ENCODE measurements at places on chromosomes 7 and 10.

- no peak for DNase-seq
These were observed 291.0 kb upstream of the C7orf33 start for GRCh38 chr7:148299350-148300276.

DNA sequence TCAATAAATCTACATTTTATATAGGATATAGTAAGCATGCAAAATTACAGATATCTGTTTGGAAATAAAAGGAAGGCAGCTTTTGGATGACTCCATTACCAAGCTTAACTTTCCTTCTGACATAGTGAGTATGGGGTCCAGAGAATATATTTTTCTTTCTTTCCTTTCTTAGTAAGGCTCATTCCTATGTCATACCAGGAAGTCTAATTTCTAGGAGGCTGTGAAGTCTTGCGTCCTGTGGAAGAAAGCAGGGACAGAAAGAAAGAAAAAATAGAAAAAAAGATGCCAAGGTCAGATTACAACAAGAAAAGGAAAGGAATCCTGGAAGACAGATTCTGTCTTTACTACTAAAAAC is 36.3 kb downstream of the AKR1C8 start:
- DNase-seq, result no peak

DNA sequence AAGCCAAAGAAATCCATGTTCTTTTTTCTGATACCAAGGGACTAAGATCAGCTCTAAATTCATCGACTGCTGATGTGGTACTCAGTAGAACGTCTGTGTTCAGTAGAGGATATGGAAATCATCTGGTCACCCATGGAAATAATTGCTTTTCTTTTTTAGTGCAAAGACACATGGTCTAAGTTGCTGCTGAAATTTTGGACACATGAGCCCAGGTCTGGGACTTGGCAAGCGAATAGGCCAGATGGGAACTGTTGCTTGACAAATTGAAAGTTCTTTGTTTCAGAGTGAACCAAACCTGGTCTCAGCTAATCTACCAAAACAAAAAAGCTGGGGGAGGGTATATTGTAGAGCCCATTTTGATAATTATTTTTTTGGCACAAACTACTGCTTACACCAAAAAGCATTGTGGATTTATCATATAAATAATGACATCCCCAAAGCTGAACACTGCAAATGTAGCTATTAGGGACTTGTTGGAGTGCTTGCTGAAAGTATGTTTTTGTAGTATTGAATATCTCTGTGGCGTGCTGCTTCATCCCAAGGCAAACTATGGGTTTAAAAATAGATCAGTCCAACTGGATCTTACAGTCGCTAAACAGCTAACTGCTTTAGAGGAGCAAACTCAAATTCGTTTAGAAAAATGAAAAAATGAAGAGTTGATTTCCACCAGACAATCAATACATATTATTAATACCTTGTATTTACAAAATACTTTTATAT is 144.7 kb downstream of the TRIL start:
- DNase-seq, result no peak

DNA sequence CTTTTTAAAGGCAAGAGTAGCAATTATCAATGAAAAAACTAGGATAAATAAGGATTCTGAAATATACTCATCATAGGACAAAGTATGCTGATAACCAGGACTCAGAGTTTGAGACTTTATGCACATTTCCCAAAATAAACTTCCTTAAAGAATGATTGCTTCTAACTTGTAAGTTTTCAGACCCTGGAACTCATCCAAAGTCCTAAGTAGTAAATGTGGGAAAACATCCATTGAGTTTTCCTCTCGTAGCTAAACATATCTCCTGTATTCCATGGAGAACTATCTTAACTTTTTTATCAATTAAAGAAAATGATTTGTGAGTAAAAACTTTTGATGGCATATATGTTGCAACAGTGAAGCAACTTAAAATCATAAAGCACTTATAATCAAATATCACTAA is 285.2 kb upstream of the KLF6 start:
- DNase-seq, result no peak

- DNase-seq, result no peak
These were observed 5.4 kb upstream of the NRF1 start for GRCh38 chr7:129605960-129606614.

- DNase-seq, result no peak
These were observed 11.9 kb downstream of the PDGFA start for GRCh38 chr7:507623-508300.

DNA sequence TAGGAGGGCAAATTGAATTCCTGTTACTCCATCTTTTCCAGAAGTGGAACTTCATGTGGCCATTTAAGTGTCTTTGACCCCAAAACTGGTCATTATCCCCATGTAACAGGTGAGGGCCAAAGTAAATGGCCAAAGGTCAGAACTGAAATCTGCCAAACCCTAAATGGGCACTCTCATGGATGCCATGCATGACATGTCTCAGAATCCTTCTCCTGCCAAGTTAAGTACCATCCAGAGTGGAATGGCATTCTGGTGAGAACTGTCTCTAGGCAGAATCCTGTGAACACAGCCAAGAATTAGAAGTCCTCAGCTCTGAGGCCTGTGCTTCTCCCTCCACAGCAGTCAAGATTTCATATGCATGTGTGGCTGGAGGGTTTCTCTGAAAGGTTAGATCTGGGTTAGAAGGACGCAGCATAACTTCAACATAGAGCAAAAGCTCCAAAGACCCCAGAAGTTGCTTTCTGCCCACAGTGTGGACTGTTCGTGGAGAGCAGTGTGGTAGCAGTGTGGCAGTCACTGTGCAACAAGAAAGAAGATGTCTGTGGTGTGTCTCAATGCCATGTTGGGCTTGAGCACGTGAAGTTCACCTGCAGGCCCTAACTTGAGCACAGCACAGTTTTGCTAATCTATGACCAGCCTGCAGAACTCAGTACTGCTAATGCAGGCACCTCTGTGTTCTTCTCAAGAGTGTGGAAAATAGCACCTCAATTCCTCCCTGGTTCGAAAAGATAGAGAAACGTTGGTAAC is 121.3 kb downstream of the ADCY1 start:
- no peak for DNase-seq

DNA sequence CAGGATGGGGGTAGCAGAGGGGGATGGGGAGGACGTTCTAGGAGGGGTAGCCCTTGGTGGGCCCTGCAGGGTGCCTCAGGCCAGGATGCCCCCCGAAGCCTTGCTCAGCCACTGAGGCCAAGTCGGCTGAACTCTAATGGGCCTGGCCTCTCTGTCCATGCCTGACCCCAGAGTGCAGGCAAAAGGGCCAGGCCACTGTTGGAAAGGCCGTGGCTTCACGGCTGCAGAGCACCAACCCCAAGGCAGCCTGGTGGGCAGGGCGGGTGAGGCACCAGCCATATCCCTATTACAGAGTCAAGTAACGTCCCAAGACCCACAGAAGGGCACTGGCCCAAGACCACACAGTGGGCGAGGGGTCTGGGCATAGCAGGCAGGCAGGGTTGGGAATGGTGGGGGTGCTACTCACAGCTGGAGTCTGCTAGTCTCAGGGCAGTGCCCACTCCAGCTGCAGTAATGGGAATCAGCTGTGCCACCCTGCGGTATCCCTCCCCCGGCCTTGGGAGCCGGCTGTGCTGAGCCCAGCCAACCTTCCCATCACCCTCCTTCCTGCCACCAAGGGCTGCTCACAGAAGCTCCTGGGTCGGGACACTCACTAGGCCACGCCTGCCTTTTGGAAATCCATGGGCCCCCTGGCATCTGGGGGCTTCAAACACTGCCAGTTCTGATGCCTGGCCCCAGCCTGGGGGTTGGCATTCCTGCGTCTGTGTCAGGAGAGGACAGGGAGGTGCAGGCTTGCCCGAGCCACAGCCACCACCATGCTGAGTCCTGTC is 4.0 kb upstream of the LFNG start:
- DNase-seq, result no peak

DNA sequence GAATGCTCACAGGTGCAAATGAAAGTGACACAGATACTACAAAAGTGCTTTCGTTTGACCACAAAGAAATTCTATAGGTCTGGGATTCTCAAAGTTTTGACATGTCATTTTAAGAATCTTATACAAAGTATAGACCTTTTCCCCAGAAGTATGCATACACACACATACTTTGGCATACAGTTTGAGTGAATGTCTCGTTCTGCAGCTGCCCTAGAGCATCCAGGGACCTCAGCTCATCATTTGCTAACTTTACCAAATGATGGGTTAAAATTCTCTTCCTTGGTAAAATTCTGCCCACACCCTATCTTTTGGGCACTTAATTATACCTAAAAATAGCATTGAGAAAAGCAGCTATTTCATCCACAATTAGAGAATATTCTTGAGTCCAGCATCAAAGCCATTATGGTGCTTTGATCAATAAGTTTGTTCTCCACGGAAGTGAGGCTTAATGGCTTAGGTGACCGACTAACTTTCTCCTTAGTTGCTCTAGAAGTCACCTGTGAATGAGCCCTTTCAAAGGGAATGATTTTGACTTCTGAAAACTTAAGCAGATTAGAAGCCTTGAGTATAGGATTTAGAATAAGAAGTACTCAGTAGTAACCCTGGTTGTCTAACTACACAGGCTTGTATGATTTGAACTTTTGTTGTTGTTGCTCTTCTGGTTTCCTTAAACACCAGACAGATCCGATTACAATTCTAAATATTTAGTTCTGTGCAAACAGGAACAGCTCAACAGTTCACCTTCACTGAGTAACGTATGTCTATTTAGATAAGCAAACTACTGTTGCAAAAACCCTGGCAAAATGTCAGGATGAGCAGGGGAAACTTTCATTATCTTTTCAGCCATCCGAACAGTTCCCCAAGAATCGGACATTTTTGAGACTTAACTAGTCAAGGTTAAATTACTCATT is 70.6 kb downstream of the CNNM2 start:
- no peak for DNase-seq

- no peak for DNase-seq
These were observed 525.6 kb downstream of the PTPRN2 start for GRCh38 chr7:158061884-158062656.

DNA sequence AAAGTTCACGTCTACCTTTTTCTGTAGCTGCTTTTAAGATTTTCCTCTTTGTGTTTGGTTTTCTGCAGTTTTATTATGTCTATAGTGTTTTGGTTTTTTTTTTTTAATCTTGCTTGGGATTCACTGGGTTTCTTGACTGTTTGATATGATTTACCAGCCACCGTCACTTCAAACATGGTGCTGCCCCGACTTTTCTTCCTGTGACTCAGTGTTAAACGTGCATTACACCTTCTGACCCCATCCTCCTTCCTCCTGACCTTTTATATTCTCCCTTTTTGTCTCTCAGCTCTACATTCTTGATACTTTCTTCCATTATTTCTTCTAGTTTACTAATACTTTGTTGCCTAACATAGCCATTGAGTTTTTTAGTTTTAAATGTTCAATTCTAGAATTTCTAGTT is 61.5 kb downstream of the GNA12 start:
- no peak for DNase-seq

GRCh38 chr10:99654390-99655175 is 4.7 kb upstream of the ENTPD7 start:
- no peak for DNase-seq

DNA sequence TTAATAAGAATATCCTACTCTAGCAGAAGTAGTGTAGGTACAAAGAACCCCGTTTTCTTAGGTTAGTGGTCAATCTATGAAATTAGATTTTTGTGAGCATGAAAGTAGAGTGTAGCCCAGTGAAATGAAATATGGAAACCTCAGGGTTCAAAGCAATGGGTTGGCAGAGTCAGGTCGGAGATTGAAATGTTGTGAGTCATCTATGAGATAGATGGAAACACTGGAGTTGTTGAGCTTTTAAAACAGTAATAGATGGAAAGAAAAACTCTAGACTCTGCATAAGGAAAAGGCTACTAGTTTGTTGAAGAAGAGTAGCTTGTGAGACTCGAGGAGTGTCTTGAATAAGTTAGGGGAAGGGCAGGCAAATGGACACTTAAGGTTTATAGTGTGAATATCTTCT is 251.9 kb downstream of the EXOC4 start:
- DNase-seq, result no peak

DNA sequence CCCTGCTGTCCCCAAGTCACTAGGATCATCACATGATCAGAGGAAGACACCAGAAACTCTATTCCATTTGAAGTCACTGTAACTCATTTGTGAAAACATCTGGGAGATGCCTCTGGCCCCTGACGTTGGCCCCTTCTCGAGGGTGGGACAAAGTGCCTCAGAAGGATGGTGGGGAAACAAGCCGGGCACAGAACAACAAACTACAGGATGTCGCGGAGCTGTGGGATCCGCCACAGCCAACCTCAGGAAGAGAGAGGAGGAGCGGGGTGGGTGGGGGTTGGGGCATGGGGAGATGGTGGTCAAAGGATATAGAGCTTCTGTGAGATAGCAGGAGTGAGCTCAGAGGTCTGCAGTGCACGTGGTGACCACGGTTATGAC is 265.6 kb upstream of the TCERG1L start:
- DNase-seq, result no peak

- peak; percentile 54 for DNase-seq
These were observed 293.3 kb upstream of the KLF14 start for GRCh38 chr7:131027287-131027773.

- DNase-seq, result no peak
These were observed 62.3 kb downstream of the TMEM26 start for GRCh38 chr10:61390851-61391250.

- DNase-seq, result no peak
These were observed 429.4 kb upstream of the AKR1E2 start for GRCh38 chr10:4396401-4397283.

DNA sequence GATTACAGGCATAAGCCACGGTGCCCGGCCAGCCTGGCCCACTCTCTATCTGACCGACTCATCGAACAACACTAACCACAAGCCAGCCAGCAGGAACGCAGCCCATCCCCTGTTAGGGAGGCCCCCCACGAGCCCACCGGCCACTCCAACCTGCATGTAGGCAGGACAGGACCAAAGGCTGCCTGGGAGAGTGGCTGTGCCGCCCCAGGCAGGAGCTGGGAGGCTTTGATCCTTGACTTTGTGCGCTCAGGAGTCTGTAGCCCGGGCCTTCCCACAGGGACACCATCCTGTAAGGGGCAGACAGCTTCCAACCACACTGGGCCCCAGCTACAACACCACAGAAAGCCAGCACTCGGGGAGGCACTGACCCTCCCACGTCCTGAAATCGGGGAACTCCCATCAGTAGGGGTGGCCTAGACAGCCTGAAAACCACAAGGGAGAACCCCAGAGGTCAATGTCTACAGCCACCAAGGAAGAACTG is 29.4 kb downstream of the GRID1 start:
- DNase-seq, result no peak

- no peak for DNase-seq
These were observed 35.5 kb upstream of the CABCOCO1 start for GRCh38 chr10:61627266-61627665.

GRCh38 chr7:13198727-13199126 is 511.3 kb downstream of the ARL4A start:
- no peak for DNase-seq

Data from CD4-positive, alpha-beta T cell treated with Interleukin-2 at 100 ng/mL for 4 hours (primary cell).